Inflammatory macrophage (primary cell): ENCODE measurements at places on chromosomes 1 and 21.

DNA sequence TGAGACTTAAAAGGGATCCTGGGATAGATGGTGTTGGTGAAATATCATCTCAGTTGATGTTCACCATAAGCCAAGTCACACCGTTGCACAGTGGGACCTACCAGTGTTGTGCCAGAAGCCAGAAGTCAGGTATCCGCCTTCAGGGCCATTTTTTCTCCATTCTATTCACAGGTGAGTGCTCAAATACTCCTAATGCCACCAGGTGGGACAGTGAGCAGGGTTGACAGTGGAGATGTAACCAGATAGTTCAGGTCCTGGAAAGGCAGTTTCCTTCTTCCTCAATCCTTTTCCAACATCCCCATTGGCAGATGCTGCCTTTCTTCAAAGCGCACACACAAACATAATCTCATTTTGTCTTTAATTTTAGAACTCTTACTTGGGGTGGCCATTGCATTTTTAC is 11.6 kb downstream of the CD160 start:
- no peak for DNase-seq

DNA sequence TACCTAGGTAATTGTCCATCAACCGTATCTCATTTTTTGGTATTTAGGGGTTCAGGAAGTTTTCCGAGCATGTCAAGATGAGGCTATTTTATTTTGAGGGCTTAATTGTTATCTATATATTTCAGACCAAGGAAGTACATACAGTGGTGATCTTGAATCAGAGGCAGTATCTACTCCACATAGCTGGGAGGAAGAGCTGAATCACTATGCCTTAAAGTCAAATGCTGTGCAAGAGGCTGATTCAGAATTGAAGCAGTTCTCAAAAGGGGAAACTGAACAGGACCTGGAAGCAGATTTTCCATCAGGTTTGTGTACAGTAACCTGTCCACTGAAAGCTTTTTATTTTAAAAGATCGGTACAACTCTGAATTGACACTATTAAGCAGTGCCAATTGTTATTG is 130.2 kb downstream of the ZMYM4 start:
- no peak for DNase-seq

DNA sequence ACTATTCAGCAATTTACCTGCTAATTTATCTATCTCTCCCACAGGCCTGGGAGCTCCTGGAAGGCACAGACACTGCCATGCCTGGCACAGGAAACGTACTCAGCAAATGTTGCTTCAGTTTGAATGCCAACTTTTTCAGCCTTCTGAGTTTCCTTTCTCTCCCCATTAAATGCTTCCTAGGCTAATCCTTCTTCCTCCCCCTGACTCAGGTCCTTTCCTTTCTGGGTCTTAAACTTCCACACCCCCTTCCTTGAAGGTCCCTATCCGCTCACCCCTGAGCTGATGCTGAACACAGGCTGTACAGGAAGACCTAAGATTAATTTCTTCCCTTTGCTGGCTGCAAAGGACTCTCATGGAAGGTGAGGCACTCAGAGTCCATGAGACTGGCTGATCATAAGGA is 40.3 kb upstream of the ECE1 start:
- no peak for DNase-seq

- DNase-seq = no peak
Observed at GRCh38 chr1:226132728-226133503, 53.6 kb downstream of the ACBD3 start.

DNA sequence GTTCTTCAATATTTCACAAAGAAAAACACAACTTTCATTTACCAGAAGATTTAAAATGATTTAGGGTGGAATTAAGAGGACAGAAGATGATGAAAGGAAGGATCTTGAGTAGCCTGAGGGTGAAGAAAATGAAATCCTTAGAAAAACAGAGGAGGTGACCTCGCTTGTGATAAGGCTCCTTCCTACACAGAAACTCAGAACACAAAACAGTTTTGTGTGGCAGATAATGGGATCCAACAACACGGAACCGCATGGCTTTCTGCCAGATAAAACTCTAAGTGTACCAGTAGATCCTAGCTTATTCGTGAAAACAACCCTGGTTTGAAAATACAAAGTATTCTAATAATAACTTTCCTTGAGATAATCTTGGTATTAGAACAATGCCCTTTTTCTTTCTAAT is 74.0 kb upstream of the EXO1 start:
- no peak for DNase-seq

DNA sequence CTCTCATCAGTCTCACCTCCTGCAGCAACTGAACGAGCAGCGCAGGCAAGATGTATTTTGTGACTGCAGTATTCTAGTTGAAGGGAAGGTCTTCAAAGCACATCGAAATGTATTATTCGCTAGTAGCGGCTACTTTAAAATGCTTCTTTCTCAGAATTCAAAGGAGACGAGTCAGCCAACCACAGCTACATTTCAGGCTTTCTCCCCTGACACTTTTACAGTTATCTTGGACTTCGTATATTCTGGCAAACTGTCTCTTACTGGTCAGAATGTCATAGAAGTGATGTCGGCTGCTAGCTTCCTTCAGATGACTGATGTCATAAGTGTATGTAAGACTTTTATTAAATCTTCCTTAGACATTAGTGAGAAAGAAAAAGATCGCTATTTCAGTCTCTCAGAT is 53.7 kb downstream of the ZBTB8A start:
- no peak for DNase-seq

GRCh38 chr1:204411451-204412204 is at the start of gene PPP1R15B:
Gene PPP1R15B (minus strand): TSS chr1:204411817. CDS start chr1:204411411, 406 bp downstream.
- peak; percentile 100 for DNase-seq
